ENCODE measurements at places on chromosomes 16 and 17.

DNA sequence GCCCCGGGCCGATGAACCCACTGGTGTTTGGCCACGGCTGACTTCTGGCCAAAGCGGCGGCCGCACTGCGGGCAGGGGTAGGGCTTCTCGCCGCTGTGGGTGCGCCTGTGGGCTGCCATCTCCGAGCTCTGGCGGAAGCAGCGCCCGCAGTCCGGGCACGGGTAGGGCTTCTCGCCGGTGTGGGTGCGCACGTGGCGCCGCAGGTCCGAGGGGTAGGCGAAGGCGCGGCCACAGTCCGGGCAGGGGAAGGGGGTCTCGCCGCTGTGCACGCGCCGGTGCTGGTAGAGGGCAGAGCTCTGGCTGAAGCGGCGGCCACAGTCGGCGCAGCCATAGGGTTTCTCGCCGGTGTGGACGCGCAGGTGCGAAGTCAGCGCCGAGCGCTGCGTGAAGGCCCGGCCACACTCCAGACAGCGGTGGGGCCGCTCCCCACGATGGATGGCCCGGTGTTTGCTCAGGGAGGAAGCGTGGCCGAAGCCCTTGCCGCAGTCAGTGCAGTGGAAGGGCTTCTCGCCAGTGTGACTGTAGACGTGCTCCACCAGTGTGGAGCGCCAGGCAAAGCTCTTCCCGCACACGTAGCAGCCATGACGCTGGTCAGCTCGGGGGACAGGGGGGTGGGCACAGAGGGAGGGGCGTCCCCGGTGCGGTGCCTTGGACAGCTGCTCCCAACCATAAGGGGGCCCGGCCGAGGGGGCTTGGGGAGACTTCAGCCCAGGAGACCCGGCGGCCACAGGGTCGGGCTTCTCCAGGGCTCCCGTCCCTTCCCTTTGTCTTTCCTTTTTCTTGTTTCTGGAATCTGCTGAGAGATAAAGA, 2.7 kb downstream of the ZNF764 start:
- DNase-seq: no peak

DNA sequence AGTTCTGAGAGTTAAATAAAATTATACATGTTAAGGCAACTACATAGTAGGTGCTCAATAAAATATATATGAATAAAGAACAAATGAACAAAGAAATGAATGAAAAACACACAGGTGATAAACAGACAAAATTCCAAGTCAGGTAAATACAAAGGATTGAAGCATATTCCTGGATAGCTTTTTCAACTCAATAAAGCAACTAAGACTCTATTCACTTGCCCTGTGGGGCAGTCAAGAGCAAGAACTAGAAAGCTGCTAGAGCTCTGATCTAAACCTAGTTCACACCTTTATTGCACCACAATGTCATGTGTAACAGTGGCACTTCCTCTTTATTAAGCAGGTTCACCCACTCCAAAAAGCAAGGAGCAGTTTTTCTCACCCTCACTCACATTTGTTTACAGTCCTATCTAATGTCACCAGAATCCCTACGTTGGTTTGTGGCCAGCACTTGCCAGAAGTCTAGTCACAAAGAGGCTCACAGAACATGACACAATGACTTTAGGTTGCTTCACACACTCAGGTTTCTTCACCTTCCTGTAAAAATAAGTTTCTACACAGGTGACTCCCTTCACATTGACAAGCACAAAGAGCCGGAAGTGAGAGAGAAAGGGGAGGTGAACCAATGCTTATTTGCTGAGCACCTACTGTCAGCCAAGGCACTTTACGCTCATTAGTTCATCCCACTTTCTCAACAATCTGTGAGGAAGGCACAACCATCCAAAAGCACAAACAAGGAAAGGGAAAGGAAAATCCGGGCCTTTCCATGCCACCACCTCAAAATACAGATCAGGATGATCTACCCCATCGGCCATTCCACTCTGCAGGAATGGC, 70.8 kb downstream of the XPO6 start:
- no peak for DNase-seq

DNA sequence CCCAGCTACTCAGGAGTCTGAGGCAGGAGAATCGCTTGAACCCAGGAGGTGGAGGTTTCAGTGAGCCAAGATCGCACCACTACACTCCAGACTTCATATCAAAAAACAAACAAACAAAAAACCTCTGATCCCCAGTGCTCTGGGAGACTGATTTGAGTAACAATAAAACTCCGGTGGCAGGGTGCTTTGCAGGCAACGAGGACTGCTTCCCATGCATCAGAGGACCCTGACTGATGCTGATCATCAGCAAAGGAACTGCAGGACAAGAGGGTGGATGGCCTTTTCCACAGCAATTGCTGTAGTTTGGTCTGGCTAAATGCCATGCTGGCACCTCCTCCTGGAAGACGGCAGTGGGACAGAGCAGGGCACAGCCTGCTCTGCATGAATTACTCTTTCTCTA, 6.4 kb upstream of the SLC39A11 start:
- no peak for DNase-seq

DNA sequence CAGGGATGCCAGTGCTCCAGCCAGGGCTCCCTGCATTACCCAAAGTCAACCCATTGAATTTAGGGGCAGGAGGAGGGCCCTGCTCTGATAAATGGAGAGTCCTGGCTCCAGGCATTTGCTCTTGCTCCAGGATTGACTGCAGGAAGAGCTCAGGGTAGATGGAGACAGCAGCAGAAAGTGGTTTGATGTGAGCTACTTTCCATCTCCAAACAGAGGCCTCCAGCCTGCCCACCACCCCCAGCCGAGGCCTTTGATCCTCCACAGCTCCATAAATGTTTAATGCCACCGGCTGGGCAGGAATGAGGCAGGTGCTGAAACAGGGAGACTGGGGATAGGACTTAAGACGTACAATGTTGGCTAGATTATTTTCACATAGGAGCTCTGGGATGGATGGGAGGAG, 4.3 kb upstream of the SEZ6 start:
- no peak for DNase-seq

DNA sequence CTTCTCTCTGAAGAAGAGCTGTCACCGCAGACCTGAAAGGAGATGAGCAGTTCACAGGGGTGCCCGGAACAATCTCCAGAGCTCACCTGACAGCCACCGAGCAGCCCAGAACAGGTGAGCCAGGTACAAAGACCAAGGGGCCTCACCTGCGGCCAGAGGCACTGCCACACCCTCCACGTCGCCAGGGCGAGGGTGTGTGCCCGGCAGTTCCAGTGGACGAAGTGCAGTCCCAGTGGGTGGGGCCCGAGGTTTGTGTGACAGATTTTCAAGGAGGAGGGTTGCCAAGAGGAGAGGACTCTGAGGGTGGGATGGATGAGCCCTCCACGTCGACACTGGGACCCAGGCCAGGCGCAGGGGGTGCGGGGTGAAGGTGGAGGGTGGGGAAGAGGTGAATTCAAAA, 61.7 kb downstream of the SMPD3 start:
- DNase-seq: no peak

DNA sequence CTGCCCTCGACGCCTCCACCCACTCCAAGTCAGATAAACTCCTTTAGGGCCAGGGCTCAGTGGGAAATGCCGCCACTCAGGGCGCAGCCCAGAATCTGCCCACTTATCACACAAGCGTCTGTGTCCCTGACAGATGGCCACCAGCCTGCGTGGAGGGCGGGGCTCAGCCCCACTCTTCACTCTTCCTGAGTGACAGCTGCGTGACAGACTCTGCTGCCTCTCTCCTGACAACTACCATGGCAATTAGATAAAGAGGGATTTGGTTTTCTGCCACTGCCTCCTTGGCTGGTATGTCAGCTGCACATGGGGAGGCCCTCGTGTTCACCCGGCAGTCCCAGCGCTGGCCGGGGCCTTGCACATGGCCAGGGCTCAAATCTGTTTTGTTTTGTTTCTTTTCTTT, 96.2 kb downstream of the RTN4RL1 start:
- no peak for DNase-seq

GRCh38 chr16:56466344-56466743, 15.0 kb downstream of the OGFOD1 start:
- DNase-seq: no peak

- no peak for DNase-seq
Measured at GRCh38 chr17:9346296-9346926, 229.2 kb downstream of the STX8 start.

- no peak for DNase-seq
Measured at GRCh38 chr16:80433623-80434022, 107.2 kb upstream of the DYNLRB2 start.

GRCh38 chr17:1074886-1075605, 78.1 kb downstream of the TIMM22 start:
- no peak for DNase-seq

GRCh38 chr16:46763147-46763546, 15.0 kb upstream of the MYLK3 start:
- DNase-seq: peak; percentile 11

- no peak for DNase-seq
Measured at GRCh38 chr17:49699966-49700575, 7.7 kb downstream of the SLC35B1 start.

GRCh38 chr17:17303847-17304490, 796 bp downstream of the NT5M start:
- no peak for DNase-seq

GRCh38 chr16:4698321-4699045, 5.1 kb downstream of the NUDT16L1 start:
- no peak for DNase-seq

- no peak for DNase-seq
Measured at GRCh38 chr16:75502916-75503605, 7.8 kb upstream of the CHST6 start.

GRCh38 chr16:10611825-10612342, 31.5 kb upstream of the EMP2 start:
- DNase-seq: no peak

DNA sequence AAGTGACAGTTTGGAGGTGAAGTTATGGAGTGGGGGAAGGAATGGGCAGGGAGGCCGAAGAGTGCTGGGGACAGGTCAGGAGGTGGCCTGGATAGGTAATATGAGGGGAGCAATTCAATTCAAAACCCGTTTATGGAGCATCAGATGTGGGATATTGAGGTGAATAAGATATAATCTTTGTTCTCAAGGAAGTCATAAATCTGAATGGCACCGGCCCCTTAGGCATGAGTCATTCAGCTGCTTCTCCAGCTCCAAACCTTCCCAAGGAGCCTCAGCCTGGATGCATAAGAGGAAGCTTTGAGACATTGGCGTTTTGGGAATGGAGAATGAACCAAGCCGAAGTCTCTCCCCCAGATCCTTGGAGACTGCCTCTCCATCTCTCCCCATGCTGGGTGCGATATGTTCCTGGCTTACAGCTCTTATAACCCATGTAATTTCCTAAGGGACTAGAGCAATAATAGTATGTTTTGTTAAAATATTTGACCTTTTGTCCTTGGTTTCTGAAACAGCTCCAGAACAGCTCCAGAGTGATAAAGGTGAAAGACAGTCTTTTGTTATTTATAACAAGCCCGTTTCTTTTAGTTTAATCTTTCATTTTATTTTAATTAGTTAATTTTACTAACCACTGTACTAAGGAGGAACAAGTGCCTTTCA, 1.7 kb downstream of the TUBG2 start:
- DNase-seq: peak; percentile 76

GRCh38 chr16:54027558-54027957, 259.0 kb downstream of the IRX3 start:
- DNase-seq: no peak

DNA sequence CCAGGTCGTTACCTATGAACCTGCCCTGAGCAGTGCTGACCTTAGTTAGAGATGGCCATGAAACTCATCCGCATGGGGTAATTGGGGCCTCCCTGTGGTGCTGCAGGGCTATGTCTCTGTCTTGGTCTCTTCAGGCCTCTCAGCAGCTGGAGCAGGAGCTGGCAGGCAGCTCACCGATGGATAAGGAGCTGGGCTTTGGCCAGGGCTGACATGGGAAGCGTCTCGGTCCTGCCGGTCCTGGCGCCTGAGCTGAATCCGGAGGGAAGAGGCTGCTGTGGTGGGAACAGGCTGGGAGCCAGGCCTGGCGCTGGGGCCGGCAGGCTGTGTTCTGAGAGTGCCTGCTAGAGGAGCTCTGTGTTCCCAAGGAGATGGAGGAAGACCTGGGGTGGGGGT, 10.1 kb downstream of the IL32 start:
- no peak for DNase-seq

GRCh38 chr17:33469911-33470310, 176.8 kb upstream of the ASIC2 start:
- peak; percentile 2 for DNase-seq

DNA sequence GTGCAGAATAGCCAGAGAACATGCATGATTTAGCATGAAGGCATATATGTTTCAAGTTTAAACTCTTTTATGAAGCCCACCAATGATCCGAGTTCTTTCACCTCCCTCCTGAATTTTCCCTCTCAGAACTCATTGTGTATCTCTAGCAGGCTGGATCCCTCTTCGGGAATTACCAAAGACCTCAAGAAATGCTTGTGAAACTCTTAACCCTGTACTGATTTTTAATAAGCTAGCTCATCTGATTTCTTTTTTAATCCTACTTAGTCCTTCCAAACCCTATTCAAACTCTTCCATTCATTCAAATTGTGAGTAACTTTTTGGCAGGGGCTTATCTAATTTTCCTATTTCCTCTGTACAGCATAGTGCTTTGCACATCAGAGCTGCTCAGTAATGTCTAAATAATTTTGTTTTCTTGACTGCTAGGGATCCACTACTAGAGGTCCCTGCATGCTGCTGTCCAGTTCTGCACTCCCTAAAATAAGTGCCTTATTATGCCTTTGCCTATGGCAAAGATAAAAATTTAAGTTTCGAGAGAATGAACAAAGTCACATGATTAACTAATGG, 723.8 kb downstream of the CDH11 start:
- DNase-seq: peak; percentile 2

DNA sequence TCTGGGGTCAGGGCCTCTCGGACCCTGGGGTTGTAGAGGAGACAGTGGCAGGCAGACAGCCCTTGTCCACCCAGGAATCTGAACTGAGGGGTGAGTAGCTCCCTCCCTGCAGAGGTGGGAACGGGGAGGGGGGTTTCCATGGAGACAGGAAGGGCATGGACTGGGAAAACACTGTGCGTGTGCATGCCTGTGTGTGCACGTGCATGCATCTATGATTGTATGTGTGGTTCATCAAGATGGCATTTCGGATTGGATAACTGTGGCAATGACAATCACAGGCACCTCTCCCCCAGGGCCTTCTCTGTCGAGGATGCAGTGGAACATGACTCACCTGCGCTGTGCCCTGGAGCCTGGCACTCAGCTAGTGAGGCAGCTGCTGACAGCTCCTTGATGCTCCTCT, 6.1 kb upstream of the CD300C start:
- no peak for DNase-seq

- no peak for DNase-seq
Measured at GRCh38 chr16:49440156-49441065, 66.8 kb downstream of the C16orf78 start.

DNA sequence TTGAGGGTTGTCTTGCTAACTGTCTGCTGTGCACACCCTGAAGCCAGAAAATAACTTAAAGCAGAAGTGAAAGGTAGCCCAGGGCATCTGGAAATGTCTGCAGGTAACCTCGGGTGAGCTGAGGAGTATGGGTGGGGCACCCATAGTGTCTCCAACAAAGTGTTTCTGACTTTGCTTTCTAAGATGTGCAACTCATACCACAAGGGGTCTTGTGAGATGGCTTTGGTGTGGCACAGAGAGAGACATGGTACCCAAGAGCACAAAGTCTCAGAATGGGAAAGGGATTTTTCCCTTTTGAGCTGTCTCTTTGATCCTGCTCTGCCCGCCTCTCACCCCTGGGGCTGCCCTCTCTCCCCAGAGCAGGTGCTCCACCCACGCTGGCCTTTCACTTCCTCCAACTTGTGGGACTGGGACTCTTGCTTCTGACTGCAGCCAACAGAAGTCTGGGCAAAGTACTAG, 6.9 kb downstream of the CHD9 start:
- peak; percentile 21 for DNase-seq

- no peak for DNase-seq
Measured at GRCh38 chr17:36857698-36858097, 79.6 kb upstream of the LHX1 start.
